ENCODE measurements at places on chromosomes 16 and 17.
A peak's percentile ranks its signal among the peaks of the same experiment; 100 is the strongest.

GRCh38 chr16:30395155-30395991 lies at the start of gene ZNF48:
Gene ZNF48 (plus strand): TSS chr16:30395420. CDS start chr16:30395795, 375 bp downstream.
- peak; percentile 88 for DNase-seq

DNA sequence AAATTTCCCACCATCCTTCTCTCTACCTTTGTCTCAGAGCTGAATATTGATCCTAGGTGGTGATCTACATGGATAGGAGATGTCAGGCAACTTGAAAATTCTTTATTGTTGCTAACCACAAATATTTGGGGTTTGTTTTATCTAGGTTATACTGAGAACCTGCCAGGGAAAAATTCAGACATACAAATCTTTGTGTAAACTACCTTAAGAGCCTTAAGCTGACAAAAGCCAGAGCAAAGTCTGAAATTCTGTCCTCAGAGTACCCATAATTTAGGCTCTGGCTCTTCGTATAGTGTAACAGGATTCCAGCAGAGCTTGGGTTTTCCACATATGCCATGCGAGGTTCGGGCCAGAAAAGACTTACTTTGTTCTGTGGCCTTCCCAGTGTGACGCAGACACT lies 406.7 kb upstream of the MAF start:
- DNase-seq, result no peak

GRCh38 chr16:79175286-79176057 lies 425.1 kb downstream of the MAF start:
- DNase-seq, result no peak

- DNase-seq, result no peak
Measured at GRCh38 chr17:78905541-78905940, 2.5 kb upstream of the CEP295NL start.

DNA sequence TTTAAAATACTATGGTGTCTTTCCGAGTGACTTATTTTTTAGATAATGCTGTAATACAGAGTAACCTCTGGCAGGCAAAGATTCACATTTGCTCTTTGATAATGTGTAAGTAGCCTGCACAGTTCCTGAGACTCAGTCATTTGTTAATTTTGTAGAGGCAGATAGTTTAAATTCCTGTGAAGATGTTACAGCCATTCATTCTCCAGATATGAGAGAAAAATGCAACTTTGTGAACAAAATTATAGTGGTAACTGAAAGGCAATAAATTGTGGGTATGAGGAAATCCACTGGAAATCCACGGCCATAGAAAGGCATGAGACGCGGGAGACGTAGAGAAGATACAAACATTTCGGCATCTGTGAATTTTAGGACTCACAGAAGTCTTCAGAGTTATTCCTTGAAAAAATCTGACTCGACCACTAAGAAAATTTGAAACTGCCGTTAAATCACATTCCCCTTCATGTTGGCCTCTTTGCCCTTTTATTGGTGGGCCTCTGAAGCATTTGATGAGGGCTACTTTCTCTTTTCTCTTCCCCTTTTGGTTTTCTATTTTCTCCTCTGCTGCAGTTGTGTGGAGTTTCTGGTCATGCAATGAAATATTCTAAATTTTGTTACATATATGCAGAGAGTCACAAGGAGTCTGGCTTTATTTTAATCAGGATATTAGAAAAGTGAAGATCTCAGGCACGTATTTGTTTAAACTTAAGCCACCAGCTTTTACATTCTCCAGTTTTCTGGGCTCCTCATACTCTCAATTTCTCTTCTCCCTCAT lies 18.8 kb downstream of the HS3ST3A1 start:
- DNase-seq, result no peak

- DNase-seq, result no peak
Measured at GRCh38 chr16:2366660-2367309, 26.3 kb upstream of the ABCA3 start.

GRCh38 chr17:13931111-13931526 lies 138.2 kb upstream of the COX10 start:
- peak; percentile 57 for DNase-seq

GRCh38 chr17:34285286-34285792 lies at the start of gene CCL11:
Gene CCL11 (plus strand): TSS chr17:34285742. CDS start chr17:34285809, 67 bp downstream.
- DNase-seq, result no peak

- no peak for DNase-seq
Measured at GRCh38 chr16:66298571-66299120, 67.8 kb upstream of the CDH5 start.

GRCh38 chr16:47254756-47255155 lies 111.0 kb upstream of the NETO2 start:
- no peak for DNase-seq

DNA sequence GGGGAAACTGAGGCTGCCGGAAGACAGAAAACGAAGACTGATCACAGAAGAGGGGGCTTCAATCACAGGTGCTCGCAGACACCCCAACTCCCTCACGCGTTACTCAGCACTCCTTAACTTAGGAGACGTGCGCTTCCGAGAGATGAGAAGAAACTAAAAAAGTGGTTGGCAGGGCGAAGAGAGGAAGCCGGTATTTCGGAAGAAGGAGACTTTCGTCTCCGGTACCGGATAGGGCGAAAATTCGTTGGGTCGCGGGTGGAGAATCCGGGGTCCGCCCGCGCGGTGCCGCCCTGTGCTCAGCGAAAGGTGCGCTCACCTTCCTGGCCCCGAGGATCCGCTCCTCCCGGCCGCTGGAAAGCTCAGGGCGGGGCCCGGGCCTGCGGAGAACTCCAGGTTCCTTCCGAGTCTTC lies 917 bp upstream of the TBX2 start:
- DNase-seq, result no peak

DNA sequence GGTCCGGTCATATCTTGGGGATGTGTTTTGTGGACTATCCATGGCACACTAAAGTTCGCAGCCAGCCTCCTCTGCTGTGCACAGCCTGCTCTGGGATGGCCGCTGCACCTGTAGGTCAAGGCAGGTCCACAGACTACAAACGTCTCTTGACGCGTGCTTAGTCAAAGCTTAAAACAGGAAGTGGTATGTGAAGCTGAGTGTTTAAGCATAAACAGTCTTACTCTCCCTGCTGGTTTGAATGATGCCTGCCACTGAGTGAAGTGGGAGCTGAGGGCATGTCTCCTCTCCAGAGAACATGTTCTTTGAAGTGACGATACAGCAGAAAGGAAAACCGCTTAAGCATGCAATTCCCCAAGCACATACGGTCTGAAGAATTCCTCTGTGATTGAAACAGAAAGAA lies 365.6 kb downstream of the SLC39A11 start:
- no peak for DNase-seq

GRCh38 chr16:17901309-17901708 lies 430.5 kb upstream of the XYLT1 start:
- DNase-seq, result no peak

DNA sequence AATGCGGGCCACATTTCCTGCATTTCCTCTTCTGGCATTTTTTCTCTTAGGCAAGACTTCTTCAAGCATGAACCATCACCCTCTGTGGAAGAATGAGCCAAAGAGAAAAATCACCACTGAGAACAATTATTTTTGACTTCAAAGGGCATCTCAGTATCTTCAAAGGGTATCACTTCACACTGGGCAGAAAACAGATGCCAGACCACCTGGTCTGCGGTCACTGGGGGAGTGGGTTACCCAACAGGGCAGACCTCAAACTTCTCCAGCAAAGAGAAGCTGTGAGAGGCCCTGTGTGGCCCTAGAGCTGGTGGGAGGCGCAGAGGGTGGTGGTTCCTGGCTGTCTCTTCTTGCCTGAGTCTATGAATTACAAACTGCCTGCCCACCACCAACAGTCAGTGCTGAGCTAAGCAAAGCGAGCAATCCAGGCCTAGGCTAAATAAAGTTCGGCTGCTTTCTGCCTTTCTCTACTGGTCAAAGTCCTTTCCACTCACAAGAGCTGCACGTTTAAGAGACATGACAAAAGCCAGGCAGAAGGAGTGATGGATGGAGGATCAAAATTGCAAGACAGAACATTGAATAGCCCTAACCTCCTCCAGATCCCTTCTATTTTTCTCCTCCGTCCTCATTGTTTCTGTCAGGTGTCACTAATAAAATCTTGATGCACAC lies 602.7 kb upstream of the CDH5 start:
- no peak for DNase-seq

DNA sequence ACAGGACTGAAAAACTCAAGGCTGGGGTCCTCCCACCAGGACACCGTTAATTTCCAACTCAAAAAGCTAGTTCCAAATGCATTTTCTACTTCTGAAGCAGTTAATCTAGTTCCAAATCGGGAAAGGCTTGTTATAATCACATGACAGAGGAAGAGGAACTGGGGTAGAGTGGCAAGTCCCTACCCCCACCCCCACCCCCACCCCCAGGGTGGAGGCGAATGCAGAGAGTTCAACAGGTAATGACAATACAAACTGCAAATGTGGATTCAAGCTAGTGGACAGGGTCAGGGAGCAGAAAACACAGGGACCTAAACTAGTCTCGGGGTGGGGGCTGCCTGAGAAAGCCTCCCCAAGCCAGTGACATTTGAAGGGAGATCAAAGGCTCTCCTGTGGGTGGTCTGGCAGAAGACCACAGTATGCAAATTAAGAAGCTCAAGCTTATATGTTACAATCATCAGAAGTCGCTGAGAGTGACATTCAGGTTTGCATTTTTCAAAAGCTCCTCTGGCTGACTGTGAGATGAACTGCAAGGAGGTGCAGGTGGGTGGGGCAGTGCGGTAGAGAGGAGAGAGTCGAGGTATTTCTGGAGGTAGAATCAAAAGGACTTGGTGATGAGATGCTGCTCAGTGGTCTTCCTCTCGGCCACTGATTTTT lies 56.4 kb upstream of the SLC25A19 start:
- DNase-seq, result no peak

DNA sequence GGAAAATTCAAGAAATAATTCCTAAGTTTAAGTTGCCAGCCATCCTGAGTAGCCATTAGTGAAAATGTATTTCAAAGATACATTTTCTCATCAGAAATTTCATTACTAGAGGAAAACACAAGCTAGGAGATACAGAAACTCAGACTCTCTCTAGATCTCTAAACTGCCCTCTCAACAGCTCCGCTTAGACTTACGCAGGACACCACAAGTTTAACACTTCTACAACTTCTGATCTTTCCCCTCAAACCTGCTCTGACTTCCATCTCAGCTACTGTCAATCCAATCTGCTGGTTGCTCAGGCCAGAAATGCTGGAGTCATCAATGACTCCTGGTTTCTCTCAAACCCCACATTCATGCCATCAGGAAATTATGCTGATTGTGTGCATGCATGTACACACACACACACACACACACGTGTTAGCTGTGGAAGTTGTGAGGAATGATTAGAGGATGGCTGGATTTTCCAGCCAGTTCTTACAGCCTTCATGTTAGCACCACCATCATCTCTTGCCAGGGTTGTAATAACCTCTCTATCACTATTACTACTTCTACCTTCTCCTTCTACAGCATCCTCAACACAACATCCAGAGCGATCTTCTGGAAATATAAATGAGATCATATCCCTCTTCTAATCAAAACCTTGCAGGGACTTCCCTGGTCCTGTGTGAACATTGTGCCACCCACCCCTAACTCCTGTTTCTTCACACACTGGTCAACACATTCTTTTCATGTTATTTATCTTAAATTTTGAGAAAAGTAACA lies 47.1 kb downstream of the COX10 start:
- no peak for DNase-seq

DNA sequence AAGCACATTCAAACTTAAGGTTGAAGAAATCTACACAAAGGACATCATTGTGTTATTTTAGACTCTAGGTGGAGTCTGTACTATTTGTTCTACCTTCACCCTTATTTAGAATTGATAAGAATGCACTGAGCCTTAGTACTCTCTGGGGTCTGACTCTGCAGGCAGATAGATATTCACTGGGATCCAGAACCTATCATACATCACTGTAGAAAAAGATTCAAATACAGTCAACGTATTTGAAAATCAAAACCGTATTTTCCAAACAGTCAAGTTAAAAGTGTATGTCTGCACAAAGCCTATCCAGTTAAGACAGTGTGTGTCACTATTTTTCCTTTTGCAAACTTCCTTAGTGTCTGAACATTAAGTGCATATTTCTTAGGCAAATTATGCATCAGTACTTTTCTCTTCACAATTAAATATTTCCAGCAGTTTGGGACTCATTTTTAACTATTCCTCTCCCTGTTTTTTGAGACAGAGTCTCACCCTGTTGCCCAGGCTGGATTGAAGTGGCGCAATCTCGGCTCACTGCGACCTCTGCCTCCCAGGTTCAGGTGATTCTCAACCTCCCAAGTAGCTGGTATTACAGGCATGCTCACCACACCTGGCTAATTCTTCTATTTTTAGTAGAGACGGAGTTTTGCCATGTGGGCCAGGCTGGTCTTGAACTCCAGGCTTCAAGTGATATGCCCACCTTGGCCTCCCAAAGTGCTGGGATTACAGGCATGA lies 22.3 kb downstream of the MOSMO start:
- DNase-seq, result no peak

DNA sequence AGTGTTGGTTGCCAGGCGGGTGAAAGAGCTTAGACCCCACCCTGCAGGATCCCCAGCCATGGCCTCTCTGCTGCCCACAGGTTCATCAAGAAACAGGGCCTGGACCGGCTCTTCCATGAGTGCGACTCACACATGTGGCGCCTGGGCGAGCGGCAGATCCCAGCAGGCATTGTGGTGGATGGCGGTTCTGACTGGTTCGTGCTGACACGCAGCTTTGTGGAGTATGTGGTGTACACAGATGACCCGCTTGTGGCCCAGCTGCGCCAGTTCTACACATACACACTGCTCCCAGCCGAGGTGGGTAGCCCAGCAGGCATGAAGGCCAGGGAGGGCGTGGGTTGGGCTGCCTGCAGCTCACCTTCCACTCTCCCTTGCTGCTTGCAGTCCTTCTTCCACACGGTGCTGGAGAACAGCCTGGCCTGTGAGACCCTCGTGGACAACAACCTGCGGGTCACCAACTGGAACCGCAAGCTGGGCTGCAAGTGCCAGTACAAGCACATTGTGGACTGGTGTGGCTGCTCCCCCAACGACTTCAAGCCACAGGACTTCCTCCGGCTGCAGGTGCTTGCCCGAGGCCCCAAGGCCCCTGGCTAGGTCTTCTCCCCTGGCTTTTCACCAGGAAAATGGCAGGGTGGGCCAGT lies 9.9 kb downstream of the XYLT2 start:
- no peak for DNase-seq

DNA sequence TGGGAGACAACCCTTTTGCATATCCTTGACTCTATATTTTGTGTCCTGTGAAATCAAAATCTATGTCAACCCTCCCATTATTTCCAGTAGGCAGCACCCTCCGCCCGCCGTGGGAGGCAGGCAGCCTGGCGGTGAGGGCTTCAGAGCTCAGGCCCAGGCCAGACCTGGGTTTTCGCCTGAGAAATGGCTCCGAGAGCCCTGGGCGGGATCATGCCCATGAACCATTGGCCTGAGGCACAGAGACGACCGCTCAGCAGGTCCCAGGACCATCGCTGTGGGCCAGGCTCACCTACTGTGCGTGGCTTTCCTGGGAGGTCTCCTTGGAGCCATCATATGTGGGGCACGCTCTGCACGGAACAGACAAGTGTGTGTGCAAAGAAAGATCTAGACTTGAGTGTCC lies 6.3 kb upstream of the SLC38A8 start:
- DNase-seq, result no peak

- DNase-seq, result no peak
Measured at GRCh38 chr17:63382826-63383225, 63.3 kb downstream of the CYB561 start.
